ENCODE measurements at places on chromosomes 12 and 14.

- DNase-seq = no peak
These were observed 47.2 kb downstream of the SMUG1 start for GRCh38 chr12:54141431-54142113.

DNA sequence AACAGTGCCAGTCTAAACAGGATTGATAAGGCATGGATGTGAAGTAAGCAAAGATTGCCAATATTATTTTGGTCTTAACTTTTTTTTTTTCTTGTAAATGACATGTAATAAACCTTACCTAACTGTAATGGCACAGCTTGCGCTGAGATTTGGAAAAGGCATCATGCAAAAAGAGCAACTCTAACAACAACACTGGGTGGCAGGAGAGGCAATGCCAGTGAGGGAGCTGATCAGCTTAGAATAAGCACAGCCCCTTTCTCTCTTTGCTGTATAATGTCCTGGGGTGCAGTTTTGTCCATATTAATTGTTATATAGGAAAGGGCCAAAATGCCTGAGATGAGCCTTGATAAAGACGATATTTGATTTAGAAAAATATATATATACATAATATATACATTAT lies 1589.7 kb upstream of the FLRT2 start:
- DNase-seq = no peak

DNA sequence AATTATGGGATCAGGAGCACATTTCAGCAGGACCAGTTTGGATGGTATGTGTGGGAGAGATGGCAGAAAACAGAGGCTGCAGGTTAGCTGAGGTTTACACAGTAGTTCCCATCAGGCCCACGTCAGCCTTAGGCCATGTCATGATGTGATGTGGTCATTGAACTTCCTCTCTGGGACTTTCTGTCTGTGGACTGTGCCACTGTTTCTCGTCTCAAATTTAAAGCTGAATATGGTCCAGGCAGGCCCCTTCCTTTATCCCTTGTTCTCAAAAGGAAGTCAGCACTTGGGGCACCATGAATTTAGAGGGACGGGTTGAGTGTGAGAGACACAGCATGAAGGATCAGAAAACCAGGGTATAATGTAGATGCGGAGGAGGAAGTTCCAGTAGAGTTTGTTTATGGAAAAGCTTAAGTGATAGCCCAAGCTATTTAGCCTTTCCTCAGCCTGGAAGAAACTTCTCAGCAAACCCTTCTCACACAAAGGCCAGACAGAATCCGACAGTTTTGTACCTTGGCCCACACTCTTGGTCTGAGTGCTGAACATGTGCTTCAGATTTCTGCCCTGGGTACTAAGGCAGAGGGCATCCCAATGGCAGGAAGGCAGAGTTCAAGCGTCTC lies 3.6 kb upstream of the IGFBP6 start:
- no peak for DNase-seq

DNA sequence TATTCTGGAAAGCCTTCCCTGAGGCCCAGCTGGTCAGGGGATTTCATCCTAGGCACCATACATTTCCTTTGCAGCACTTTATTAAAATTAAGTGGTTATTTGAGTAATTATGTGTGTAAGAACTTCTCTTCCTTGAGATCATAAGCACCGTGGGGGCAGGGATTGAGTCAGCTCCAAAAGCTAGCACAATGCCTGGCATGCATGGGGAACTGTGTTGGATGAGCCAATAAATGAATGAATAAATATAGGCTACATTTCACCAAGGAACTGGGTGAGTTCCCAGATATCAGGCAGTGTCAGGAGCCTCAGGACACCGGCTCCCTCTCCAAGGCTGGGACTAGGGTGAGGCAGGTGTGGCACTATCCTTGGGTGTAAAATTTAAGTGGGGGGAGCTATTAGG lies 82.8 kb upstream of the FBXO21 start:
- no peak for DNase-seq

DNA sequence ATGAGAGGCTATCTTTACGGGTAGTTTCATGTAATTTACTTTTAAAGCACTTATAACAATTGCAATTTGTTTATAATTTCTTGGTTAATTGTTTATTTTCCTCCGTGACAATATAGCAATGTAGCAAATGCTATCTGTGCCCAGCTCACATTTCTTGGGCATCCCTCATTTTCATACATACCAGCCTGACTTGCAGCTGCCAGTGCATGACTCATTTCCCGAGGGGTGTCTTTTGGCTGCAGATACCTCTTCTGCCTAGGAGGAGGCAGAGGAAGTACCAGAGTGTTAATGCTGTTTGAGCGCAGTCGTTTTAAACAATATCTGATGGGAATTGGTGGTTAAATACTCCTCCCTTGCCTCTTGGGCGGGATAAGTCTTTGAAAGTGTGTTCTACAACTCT lies 104.2 kb upstream of the ABCD2 start:
- no peak for DNase-seq

DNA sequence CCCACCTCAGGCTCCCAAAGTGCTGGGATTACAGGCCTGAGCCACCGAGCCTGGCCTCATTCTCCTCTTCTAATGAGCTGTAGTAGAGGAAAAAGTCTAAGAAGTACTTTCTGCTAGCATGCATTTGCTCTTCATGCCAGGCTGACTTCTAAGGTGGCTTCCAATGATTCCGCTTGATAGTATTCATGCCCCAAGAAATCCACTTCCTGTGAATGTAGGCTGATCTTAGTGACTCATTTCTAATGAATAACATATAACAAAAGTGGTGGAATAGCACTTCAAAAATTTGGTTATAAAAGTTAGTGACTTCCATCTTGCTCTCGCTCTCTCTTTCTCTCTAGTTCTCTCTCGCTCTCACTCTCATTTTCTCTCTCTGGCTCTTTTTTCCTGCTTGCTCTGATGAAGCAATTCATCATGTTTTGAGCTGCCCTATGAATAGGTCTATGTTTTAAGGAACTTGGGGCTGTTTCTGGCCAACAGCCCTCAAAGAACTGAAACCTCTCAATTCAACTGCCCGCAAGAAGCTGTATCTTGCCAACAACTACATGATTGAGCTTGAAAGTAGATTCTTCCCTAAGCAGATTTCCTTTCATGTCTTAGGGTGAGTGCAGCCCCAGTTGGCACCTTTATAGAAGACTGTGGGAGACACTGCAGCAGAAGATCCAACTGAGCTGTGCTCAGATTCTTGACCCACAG lies 282.9 kb downstream of the RMST start:
- no peak for DNase-seq

GRCh38 chr12:91978143-91978542 lies 167.5 kb downstream of the BTG1 start:
- DNase-seq = no peak

DNA sequence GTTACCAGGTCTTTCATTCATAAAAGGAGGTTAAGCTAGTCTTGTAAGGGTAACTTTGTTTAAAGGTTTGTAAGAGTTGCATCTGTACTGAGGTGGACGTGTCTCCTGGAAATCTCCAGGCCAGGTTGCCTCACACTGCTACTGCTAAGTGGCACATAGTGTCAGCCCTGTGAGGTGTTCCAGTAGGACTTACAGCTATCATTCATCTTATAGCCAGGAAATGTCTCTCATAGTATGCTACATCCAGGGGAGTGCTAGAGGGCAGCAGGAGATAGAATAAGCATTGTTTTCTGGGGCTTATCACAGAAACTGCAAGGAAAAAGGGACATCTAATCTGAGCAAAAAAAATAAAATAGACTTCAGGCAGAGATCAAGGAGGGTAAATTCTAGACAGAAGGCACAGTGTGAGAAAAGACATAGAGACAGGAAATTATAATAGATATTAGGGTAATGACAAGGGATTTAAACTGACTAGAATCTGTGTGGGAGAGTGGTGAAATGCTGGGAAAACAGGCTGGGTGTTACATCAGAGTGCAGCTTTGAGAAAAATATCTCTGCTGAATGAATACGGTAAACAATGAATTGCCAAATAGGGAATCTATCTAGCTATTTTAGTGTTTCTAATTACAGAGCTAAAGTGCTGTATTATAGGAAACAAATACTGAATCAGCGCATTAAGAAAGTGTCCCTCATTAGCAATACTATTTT lies 205.1 kb upstream of the ABCD2 start:
- DNase-seq = no peak

GRCh38 chr14:21078287-21078686 lies 8.2 kb downstream of the ARHGEF40 start:
- DNase-seq = no peak

All from right kidney (tissue), 9 donors.